CD4-positive, alpha-beta T cell (primary cell): ENCODE measurements at places on chromosomes 2 and 18.

DNA sequence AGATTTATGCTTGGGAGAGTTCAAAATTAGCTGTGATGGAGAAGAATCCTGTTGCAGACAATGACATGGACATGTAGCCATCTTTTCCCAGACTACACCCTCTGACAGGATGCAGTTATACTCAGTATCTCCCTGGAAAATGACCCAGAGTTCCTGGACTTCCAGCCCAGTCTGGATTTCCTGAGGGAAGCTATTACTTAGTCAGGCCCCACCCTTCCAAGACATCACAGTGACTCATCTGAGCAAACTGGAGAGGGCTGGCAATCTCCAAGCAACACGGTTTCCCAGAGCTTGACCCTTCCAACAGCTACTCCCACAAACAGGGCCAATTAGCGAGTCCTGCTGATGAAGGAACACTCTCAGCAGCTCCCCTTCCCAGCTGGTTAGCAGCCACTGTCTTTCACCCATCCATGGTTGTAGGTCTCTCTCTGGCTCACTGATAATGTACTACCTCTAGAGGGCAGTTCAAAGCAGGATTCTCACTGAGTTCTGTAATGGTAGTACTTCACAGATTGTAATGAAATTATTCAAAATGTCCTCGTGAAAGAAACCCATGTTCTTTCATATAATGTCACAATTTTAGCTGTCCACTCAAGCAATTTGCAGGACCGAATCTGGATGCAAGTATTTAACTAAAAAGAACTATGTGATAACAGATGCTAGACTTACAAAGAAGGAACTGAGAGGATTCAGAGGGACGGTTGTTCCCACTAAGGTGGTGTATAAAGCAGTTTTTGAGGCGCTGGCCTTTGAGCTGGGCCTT, 110.2 kb downstream of the MDH1 start:
- no peaks in the 10 kb centered on the region for H3K36me3 ChIP-seq
- no peaks in the 10 kb centered on the region for H3K4me1 ChIP-seq
- H3K4me3 ChIP-seq = no peak overlapping the region

DNA sequence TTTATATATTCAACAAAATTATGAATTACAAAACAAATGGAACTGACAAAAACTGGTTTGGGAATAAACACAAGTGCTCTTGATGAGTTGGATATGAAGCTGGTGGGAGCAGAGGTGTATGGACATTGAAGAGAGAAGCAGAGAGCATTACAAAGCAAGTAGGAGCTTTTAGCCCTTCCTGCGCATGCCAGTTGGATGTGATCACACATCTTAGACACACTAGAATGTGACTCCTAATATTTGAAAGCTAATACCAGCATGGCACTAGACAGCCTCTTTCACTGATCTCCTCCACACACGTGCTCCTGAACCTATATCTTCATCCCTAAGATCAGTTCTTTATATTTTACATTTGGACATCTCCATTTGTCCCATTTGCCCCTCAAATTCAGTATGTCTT, 298.1 kb downstream of the MTX2 start:
- H3K4me1 ChIP-seq = no peaks in the 10 kb centered on the region
- peaks cover 8% of the 10 kb centered on the region for H3K27me3 ChIP-seq
- no peaks in the 10 kb centered on the region for H3K36me3 ChIP-seq
- no peak overlapping the region for H3K4me3 ChIP-seq
- H3K27ac ChIP-seq = no peak overlapping the region

DNA sequence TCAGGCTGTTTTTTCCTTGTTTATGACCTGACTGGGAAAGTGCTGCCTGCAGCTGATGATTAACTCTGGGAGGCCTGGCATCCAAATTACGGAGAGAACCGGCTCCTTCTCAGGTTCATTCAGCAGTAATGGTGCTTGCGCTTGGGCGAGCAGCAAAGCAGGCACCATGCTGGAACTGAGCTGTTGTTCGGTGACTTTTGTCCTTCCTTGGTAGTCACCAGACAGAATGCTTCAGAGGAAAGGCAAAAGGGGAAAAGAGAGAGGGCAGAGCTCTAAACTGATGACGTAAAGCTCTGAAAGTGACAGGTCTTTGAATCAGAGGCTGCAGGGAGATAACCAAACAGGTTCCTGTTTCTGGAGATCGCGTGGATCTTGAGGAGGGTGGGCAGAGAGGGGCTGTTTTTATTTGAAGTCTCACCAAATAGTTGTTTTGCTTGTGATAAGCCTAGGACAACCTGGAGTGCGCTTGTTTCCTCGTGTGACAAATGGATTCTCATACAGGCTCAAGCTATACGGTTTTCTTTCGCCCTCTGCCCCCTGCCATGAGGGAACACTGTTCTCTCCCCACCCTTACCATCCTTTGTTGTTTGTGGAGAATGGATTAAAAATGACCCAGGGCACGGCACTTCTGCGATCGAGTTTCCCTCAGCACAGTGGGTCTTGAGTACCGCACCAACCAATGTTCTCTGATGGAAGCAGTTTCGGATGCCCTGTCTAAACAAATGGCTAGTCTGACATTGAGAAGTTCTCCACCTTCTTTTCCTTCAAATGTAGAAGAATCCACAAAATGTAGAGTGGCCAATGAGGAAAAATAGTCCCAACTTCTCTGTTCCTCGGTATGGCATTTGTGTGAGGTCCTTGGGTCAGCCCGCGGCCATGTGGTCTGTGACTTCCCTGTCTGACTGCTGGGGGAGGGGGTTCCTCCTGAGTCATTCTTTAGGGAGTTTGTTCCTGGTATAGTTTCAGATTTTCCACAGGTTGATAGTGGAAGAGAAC, 1.3 kb downstream of the RASGRP3 start:
- H3K36me3 ChIP-seq = no peaks in the 10 kb centered on the region
- H3K4me3 ChIP-seq = peak overlapping the region; percentile 69
- H3K27ac ChIP-seq = peak overlapping the region; percentile 92
- peaks cover 15% of the 10 kb centered on the region for H3K4me1 ChIP-seq
- no peaks in the 10 kb centered on the region for H3K27me3 ChIP-seq
- no peak for DNase-seq

DNA sequence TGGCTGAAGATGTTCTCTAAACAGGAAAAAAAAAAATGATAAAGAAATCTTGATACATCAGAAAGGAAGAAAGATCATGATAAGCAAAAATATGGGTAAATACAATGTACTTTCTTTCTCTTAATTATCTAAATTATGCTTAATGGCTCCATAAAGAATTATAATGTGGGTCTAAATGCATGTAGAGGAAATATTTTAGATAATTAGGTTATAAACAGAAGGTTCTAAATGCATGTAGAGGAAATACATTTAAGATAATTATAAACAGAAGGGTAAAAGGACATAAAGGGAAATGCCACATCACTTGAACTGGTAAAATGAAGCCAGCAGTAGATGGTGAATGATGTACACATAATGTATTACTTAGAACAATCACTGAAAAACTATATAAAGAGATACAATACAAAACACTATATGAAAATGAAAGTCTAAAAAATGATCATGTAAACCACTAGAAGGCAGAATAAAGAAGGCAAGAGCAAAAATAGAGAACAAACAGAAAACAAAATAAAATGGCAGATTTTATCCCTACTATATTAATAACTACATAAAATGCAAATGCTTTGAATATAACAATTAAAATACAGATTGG, 308.4 kb upstream of the CDH2 start:
- no peak for DNase-seq
- no peaks in the 10 kb centered on the region for H3K36me3 ChIP-seq
- H3K4me1 ChIP-seq = no peaks in the 10 kb centered on the region
- no peak overlapping the region for H3K27ac ChIP-seq

GRCh38 chr18:57353137-57353939, 981 bp downstream of the ST8SIA3 start:
- H3K4me3 ChIP-seq = no peak overlapping the region
- DNase-seq = no peak
- H3K27me3 ChIP-seq = peaks cover 33% of the 10 kb centered on the region
- no peak overlapping the region for H3K27ac ChIP-seq
- H3K36me3 ChIP-seq = no peaks in the 10 kb centered on the region

- H3K27ac ChIP-seq = no peak overlapping the region
- H3K4me3 ChIP-seq = no peak overlapping the region
- DNase-seq = no peak
Measured at GRCh38 chr2:233593201-233593600, 24.2 kb upstream of the UGT1A8 start.

DNA sequence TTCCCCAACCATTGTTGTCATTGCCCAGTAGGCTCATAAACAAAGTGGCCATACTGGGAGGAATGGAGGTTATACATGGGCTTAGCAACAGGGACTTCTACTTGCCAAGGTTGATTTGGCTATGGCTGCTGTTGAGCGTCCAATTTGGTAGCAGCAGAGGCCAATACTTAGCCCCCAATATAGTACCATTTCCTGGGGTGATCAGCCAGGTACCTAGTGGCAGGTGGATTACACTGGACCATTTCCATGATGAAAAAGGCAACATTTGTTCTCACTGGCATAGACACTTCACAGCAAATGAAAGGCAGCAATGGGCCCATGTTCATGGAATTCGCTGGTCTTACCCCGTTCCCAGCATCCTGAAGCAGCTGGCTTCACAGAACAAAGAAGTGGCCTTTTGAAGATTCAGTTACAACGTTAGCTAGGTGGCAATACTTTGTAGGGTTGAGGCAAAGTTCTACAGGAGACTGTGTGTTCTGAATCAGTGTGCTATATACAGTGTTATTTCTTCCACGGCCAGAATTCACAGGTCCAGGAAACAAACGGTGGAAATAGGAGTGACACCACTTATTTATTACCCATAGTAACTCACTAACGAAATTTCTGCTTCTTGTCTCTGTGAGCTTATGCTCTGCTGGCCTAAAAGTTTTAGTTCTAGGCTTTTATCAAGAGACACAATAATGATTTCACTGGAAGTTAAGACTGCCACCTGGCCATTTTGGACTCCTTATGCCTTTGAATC, 37.5 kb downstream of the FBXO11 start:
- H3K27ac ChIP-seq = no peak overlapping the region
- no peak overlapping the region for H3K4me3 ChIP-seq
- DNase-seq = no peak
- H3K4me1 ChIP-seq = peaks cover 28% of the 10 kb centered on the region
- H3K27me3 ChIP-seq = no peaks in the 10 kb centered on the region

GRCh38 chr2:9462886-9463697, 11.3 kb upstream of the IAH1 start:
- H3K36me3 ChIP-seq = peaks cover 47% of the 10 kb centered on the region
- H3K27me3 ChIP-seq = no peaks in the 10 kb centered on the region
- no peaks in the 10 kb centered on the region for H3K4me1 ChIP-seq
- H3K27ac ChIP-seq = no peak overlapping the region
- H3K4me3 ChIP-seq = no peak overlapping the region

- H3K27me3 ChIP-seq = no peaks in the 10 kb centered on the region
- H3K4me1 ChIP-seq = no peaks in the 10 kb centered on the region
- no peaks in the 10 kb centered on the region for H3K36me3 ChIP-seq
Measured at GRCh38 chr2:140472676-140473075, 1658.1 kb downstream of the LRP1B start.

- no peak overlapping the region for H3K27ac ChIP-seq
- no peak for DNase-seq
- H3K36me3 ChIP-seq = no peaks in the 10 kb centered on the region
- H3K4me1 ChIP-seq = peaks cover 8% of the 10 kb centered on the region
- H3K27me3 ChIP-seq = no peaks in the 10 kb centered on the region
- no peak overlapping the region for H3K4me3 ChIP-seq
Measured at GRCh38 chr2:28972778-28973335, 8.2 kb upstream of the TOGARAM2 start.

- H3K4me1 ChIP-seq = no peaks in the 10 kb centered on the region
- H3K27me3 ChIP-seq = no peaks in the 10 kb centered on the region
- no peak overlapping the region for H3K4me3 ChIP-seq
- DNase-seq = no peak
Measured at GRCh38 chr2:100071335-100072043, 70.9 kb downstream of the AFF3 start.

DNA sequence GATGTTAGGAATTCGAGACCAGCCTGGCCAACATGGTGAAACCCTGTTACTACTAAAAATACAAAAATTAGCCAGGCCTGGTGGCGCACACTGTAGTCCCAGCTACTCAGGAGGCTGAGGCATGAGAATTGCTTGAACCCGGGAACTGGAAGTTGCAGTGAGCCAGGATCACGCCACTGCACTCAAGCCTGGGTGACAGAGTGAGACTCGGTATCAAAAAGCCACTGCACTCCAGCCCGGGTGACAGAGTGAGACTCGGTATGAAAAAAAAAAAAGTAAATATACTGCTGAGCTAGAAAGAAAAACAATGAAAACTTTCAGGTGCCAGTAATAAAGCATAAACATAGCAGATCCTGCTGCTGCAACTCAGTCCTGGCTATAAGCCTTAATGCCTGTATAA, 73.5 kb downstream of the STRN start:
- no peaks in the 10 kb centered on the region for H3K27me3 ChIP-seq
- H3K4me3 ChIP-seq = no peak overlapping the region
- H3K4me1 ChIP-seq = no peaks in the 10 kb centered on the region
- no peak overlapping the region for H3K27ac ChIP-seq
- DNase-seq = no peak

DNA sequence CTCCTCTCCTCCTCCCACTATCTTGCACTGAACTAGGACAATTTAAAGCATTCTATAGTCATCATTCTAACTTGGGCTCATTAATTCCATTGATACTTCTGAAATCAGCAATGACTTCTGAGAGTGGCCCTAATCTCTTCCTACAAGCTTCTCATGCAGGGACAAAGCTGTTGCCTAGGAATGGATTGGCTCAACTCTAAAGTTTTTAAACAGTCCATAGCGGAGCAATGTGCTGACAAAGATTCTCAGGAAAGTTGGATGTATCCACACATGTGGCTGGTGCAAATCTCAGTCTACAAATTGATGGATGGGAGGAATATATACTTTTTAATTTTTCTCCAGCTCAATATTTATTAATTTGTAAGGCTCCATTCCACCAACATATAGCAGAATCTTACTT, 388.9 kb downstream of the SETBP1 start:
- H3K36me3 ChIP-seq = no peaks in the 10 kb centered on the region
- no peaks in the 10 kb centered on the region for H3K4me1 ChIP-seq
- no peak overlapping the region for H3K27ac ChIP-seq
- no peak overlapping the region for H3K4me3 ChIP-seq
- no peaks in the 10 kb centered on the region for H3K27me3 ChIP-seq
